SHP77 (cell line): ENCODE measurements at places on chromosomes 2 and 18.

- no peak for DNase-seq
These were observed 536.9 kb upstream of the CHAC2 start for GRCh38 chr2:53230691-53231090.

DNA sequence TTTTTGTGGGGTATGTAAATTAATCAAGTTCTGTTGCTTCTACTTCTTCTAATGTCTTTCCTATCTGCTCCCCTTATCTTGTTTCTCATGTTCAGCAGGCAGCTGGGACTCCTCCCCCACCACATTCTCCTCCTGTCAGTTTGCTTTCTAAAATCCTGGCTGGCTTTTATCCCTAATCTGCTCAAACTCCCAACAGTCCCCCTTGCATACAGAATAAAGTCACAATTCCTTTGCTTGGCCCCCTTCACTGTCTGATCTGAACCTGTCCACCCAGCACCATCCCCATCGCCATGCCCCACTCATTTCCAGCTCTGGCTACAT, 2.2 kb downstream of the CFAP221 start:
- no peak for DNase-seq

- no peak for DNase-seq
These were observed 42.2 kb downstream of the UBE2E3 start for GRCh38 chr2:181022652-181023051.

GRCh38 chr2:215447056-215447455, 11.2 kb upstream of the FN1 start:
- DNase-seq, result no peak

DNA sequence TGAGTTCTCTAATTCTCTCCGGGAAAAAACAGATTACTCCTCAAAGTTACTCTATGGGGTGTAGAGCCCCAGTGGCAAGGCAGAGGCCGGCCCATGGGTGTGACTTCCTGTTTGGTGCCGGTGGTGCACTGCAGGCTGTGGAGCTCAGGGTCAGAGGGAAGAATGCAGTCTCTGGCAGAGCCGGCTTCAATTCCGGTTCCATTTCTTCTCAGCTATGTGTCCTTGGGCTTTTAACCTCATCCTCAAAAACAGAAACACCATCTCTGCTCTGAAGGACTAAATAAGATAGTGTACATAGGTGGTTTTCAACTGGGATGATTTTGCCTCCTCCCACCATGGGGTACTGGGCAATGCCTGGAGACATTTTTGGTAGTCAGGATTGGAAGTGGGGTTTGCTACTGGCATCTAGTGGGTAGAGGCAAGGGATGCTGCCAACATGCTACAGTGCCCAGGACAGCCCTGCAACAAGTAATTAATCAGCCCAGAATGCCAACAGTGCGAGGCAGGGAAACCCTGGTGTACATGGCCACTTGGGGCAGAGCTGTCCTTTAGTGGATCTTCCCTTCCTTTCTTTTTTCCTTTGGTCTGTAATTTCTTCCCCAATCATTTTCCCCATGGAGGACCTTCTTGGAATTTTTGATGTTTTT, 81.2 kb downstream of the INSIG2 start:
- DNase-seq, result no peak

DNA sequence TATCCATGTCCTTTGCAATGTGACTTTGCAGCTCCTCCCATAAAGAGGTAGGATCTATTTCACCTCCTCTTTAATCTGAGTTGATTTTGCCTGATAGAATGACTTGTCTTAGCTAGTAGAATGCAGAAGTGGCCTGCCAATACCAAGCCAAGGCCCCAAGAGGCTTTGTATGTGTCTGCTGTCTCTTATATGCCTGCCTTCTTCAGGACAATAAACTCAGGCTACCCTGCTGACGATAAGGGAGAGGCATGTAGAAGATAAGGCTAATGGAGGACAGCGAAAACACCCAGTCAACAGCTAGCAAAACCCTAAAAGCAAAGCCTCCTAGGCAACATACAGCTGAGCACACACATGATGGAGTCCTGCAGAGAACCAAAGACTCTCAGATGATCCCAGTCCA, 1.8 kb upstream of the ZC3H8 start:
- DNase-seq, result no peak

GRCh38 chr2:231357931-231358330, 37.6 kb upstream of the B3GNT7 start:
- DNase-seq, result no peak

- DNase-seq, result no peak
These were observed 15.0 kb downstream of the TPGS2 start for GRCh38 chr18:36813824-36814223.

- DNase-seq, result no peak
These were observed 1.3 kb upstream of the TMSB10 start for GRCh38 chr2:84904151-84904550.

DNA sequence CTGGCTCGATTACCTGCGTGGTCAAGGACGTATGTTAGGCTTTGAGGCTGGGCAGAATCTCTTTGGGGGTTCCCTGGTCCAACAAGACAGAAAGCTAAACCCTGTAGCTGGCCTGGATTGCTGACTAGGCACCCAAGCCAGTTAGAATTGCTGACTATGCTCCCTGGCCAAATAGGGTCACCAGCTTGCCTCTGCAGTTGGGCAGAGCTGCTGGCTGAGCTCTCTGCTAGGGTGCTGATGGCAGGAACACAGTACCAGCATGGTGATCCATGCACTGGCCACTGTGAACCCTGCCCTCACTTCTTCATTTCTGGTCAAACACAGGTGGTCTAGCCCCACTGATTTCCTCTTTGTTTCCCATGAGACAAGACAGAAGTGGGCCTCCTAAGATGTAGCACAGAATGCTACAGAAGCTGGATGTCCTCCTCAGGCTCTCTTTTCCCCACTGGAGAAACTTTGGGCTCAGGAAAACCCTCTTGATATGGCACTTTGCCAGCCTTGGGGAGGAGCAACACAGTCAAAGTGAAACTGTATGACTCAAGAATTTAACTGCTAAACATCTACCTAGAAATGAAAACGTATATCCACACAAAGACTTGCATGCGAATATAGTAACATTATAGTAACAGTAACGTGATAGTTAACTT, 20.8 kb downstream of the SP140L start:
- DNase-seq, result no peak

DNA sequence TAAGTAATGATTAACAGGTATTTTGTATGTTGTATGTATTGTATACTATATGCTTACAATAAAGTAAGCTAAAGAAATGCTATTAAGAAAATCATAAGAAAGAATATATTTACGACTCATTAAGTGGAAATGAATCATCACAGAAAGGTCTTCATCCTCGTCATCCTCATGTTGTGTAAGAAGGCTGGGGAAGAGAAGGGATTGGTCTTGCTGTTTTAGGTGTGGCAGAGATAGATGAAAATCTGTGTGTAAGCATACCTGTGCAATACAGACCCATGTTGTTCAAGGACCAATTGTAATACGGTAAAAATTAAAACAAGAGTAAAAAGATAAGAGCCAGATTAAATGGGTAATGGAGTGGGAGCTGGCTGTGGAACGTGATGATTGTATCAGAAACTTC, 16.6 kb downstream of the SLC35F5 start:
- DNase-seq, result no peak

GRCh38 chr2:241135737-241136136, 13.5 kb downstream of the PASK start:
- no peak for DNase-seq

DNA sequence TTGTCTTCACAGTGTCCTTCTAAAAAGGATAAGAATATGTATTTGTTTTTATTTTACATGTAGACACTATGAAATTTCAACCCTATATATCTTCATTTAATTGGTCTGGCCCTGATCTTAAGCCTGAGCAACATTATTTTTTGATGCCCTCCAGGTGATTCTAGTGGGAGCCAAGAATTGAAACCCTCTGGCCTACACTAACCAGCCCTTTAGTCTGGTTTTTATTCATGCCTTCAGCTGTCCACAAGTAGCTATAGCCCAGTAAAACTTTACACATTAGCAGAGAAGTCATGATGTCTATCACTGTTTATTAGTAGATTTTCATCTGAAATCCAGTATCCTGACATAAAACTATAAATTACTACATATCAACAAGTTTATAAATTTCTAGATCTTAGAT, 52.7 kb upstream of the UBXN4 start:
- no peak for DNase-seq

DNA sequence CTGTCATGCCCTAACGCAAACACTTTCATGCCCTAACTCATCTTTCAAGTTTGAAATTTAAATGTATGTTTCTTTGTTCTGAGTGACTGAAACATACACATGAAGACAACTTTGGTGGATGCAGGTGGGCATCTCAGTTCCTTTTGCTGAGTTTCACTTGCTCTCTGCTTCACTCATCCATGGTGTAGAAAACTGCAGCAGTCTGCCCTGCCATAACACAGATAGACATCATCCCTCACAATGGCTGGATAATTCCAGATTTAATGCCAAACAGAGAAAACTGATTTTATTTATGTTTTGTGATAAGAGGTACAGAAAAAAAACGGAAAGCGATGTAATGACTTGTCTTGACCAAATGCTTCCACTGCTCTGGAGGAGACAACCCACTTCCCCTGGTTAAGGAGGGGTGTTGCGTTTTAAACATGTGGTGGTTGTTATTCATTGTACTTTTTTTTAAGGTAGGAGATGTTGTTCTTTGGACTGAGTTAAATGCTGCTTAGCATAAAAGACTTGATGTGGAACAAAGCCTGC, 70.4 kb downstream of the RHBDD1 start:
- DNase-seq, result no peak

DNA sequence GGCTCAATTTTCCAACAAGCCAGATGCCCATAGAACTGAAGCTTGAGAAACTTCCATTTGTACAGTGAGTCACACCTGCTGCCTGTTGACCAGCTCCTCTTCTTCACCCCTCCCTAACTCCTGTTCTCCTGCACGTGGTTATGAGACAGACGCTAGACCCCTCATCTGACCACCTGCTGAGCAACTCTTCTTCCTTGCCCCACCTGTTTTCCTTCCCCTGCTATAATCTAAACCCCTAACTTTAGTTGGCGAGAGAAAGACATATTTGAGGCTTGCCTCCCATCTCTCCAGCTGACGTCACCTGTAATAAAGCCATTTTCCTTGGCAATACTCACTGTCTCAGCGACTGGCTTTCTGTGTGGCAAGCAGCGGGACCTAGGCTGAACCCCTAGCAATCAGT, 22.3 kb upstream of the ITM2C start:
- DNase-seq, result no peak

DNA sequence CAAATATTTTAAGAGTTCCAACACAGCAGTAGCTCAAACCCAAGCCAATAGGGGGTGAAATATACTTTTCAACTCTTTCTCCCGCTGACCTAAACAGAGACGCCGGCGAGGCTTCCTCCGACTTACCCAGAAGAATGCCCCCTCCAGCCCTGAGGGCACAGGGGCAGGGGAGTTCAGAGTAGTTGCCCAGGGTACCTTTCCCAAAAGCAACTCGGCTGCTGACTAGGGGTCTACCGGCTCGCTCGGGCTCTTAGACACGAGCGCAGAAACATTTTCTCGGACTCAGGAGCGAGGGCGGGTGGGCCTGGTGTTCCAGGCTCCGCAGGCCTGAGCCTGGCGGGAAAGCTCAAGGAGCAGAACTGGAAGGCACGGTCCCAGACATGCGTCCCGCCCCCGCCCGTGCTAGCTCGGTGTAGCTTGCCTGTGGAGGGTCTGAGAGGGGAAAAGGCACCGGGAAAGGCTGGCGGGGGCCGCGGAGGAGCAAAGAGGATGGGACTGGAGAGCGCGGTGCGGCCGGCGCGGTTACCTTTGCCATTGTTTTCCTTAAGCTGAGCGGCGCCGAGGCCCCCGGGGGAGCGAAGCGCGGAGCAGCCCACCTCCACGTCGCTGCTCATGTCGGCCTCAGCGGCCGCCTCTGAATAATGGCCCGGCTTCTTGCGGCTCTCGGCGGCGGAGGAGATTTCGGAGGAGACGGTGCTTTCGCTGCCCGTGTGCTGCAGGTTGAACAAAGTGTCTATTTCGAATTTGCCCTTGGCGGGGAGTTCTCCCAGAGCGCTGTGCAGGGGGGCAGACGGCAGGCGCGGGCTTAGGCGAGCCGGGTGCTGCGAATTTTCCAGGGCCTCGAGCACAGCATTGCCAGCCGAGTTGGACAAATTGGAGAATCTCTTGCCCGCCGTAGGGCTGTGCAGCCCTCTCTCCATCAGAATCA, 674 bp downstream of the EVX2 start:
- DNase-seq, result no peak

- no peak for DNase-seq
These were observed 332.2 kb downstream of the DYSF start for GRCh38 chr2:71785516-71785981.

DNA sequence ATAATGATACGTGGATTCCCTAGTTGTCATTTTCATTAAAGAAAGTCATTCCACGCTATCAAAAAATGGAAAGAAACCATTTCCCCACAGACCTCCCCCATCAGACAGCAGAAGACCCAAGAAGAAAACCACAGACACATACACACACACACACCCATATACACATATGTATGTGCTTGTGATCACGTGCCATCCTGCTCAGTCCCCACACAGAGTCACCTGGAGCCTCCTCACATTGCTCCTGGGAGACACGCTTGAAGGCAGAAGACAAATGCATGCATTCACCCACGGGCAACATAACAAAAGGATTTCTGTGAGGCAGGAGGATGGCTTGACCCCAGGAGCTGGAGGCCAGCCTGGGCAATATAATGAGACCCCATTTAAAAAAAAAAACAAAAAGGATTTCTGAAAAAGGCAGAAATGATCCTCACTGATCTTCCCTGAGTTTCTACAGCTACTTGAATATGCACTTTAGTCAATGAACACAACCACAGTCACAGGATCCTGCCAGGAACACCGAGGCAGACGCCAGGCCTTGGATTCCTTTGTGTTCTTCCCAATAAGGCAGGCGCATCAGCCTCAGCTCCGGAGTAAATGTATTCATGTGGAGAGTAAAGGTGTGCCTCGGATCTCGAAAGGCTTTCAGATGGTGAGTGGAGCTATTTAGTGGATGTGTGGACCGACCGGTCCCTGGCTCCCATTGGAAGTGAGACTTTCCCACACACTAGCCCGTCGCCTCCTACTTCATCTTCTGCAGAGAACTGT, 21.0 kb downstream of the TGFBRAP1 start:
- DNase-seq, result no peak

GRCh38 chr2:63555931-63556330, 32.3 kb downstream of the WDPCP start:
- DNase-seq, result no peak
